Fibroblast of the conjunctiva (primary cell): ENCODE measurements at places on chromosomes 16 and 17.

- no peak for DNase-seq
These were observed 19.9 kb downstream of the ADAM11 start for GRCh38 chr17:44778656-44779210.

DNA sequence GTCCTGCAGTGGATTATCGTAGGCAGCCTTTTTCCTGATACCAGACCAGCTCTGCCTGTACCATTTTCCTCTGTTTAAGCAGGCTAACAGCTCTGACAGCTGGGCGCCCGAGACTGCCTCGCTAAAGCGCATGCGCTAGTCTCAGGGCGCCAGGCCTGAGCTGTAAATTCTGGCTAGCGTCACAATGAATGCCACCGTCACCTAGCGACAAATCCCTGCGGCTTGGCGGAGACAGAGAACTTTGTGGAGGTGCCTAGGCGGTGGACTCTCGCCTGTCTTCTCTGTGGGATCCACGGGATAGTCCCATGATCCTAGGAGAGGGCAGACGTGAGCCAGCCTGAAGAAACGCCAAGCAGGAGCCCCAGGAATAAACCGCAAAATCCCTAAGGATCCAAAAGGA is 573.9 kb downstream of the KCNJ18 start:
- DNase-seq = no peak

GRCh38 chr17:74639704-74640151 is 16.2 kb upstream of the CD300E start:
- no peak for DNase-seq

DNA sequence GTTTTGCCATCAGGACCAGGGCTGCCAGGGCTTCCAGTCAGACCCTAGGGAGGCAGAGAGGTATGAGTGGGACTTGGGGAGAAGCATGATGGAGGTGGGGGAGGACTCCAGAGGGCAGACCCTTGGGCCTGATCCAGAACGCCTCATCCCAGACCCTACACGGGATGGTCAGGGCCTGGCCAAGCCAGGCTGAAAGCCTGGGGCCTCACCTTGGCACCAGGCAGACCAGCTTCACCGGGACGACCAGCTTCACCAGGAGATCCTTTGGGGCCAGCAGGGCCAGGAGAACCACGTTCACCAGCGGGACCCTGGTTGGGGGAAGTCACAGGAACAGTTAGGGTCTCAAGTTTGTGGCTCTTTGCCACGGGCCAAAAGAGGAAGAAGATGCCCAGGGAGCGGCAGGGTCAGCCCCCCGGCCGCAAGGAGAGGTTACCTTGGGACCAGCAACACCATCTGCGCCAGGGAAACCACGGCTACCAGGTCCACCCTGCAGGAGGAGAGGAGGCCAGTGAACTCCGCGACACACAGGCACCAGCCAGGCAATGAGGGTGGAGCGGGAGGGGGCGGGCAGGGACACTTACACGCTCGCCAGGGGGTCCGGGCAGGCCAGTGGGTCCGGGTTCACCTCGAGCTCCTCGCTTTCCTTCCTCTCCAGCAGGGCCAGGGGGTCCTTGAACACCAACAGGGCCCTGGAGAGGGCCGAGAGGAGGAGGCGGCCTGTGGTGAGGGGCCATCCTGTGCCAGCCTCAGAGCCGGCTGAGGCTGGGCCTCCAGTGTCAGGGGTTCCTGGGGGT is 7.1 kb downstream of the COL1A1 start:
- DNase-seq = no peak

DNA sequence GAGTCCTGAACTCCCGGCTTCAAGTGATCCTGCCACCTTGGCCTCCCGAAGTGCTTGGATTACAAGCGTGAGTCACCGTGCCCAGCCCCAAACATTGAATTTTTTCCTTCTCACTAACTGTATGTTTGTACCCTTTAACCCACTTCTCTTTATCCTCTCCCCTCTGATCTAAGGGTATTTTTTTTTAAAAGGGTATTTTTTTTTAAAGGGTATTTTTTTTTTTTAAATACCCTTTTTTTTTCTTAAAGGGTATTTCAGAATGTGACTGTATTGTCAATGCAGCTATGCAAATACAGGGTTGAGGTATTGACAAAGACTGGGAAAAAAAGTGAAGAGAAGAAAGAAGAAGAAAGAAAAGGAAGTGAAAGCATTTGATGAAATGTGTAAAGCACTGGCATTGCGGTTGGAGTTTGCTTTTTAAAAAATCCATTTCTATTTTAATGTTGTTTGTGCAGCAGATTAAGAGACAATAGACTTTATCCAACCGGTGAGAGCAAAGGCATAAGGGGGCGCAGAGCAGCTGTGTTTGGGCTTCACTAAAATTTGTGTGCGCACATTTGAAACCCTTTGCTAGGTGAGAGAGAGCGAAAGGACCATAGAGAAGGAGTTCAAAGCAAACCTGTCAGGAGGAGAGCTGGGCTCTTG is 42.4 kb downstream of the SYT17 start:
- DNase-seq = peak; percentile 9

- DNase-seq = no peak
These were observed 452.8 kb downstream of the SLC39A11 start for GRCh38 chr17:72639711-72640110.

DNA sequence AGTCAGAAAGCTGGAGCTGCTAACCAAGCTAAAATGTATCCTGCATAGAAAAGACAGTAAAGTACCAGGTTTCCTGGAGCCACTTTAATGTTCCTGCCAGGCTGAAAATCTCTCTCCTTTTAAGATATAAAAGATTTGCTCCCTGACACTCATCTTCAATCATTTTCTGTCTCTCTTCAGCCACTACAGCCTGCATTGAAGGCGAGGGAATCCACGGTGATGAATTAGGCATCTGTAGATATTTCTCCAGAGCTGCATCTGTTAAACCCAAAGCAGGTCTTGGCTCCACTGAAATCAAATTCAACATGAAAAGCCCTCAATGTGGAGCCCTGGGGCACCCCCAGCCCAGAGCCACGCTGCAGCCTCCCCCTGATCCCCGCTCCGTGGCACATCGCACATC is 94.7 kb upstream of the CRHR1 start:
- DNase-seq = no peak

- no peak for DNase-seq
These were observed 17.2 kb downstream of the ATP6V0A1 start for GRCh38 chr17:42475835-42476234.

DNA sequence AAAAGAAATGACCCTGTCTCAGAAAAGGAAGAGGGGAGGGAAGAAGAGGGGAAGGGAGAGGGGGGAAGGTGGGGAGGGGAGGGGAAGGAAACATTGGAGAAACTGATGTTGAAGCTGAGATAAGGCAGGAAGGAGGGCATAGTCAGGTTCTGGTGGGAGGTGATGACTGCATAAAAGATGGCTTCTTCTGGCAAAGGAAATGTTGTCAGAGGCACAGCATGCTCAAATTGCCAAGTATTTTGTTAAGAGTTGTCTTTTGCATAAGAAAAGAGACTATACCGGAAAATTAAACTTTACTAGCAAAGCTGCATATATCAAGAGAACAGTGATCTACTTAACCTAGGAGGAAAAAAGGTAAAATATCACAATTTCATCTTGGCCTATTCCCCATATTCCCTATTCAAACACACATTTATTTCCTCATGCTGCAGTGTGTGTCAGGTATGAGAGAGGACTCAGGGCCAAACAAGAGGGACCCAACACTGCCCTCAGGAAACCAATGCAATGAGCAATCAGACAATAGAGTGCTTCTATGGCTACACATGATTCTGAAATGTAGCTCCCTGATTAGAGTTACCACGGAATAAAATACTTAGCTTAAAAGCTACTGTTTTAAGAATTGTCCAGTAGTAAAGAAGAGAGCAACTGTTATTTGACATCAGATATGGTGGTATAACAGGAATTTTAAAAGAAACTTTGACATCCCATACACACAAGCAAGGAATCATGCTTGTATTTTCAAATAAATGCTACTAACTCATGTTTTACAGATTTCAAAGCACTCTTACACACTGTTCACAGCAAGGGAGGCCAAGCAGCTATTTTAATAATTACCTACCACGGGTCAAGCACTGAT is 80.9 kb downstream of the PARN start:
- no peak for DNase-seq

DNA sequence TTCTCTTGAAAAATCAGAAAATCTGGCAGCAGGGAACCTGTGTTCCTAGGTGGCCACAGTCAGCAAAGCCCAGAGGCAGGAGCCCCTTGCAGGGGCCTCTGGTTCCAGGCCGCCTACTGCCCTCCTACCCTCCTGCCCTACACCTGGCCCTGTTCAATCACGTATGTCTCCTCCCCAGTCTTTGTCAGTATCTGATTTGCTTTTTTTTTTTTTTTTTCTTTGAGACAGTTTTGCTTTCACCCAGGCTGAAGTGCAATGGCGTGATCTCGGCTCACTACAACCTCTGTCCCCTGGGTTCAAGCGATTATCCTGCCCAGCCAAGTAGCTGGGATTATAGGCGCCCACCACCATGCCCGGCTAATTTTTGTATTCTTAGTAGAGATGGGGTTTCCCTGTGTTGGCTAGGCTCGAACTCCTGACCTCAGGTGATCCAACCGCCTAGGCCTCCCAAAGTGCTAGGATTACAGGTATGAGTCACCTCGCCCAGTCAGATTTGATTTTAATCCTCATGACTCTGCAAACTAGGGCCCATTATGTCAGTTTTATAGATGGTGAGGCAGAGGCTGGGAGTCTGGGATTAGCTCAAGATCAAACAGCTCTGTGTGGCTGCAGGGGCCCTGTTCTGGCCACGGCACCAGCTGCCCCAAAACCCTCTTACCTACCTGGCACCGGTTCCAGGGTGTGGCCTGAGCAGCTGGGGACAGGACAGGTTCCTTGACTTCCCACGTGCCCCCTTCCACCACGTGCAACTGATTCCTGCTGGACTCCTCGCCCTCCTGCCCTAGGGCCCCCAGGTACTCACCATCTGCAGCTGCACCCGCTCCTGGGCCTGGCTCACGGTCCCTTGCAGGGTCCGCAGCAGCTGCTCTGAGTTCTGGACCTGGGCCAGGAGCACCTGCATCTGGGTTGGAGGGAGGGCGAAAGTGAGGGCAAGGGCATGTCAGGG is 14.7 kb downstream of the RABEP2 start:
- DNase-seq = no peak

DNA sequence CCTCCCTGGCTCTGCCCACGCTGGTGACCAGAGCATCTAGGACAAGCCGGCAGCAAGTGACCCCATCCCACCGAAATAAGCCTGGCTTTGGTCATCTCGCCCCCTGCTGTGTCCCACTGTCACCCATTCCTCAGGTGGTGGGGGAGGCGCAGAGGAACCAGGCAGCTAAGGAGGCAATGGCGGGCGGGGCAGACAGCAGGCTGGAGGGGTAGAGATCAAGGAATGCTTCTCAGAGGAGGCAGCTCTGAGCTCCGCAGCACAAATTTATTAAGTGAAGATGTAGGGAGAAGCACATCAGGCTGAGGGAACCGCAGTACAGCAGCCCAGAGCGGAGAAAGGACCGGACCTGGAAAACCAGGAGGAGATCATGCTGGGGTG is 7.5 kb upstream of the KREMEN2 start:
- no peak for DNase-seq

GRCh38 chr17:28469376-28469775 is 4.1 kb upstream of the SLC13A2 start:
- no peak for DNase-seq

- DNase-seq = no peak
These were observed 120.9 kb downstream of the HS3ST3A1 start for GRCh38 chr17:13480877-13481276.
